ENCODE measurements at places on chromosomes 3 and 15. TPM values are rescaled to one million over a fixed set of nuclear protein-coding genes. Genes with fewer than 3 reads are reported as not detected.
A peak's percentile ranks its signal among the peaks of the same experiment; 100 is the strongest.

Gene CISH
- total RNA-seq = 4.4 TPM

Gene EPHA3
- 4.6 TPM for total RNA-seq

GRCh38 chr3:114456742-114457141 is 162.9 kb downstream of the TIGIT start:
- no peaks in the 10 kb centered on the region for H3K27me3 ChIP-seq
- no peak overlapping the region for H3K27ac ChIP-seq
- DNase-seq = no peak
- H3K4me3 ChIP-seq = no peak overlapping the region
- H3K36me3 ChIP-seq = no peaks in the 10 kb centered on the region
- peaks cover 6% of the 10 kb centered on the region for H3K4me1 ChIP-seq

- no peaks in the 10 kb centered on the region for H3K4me1 ChIP-seq
- DNase-seq = no peak
- H3K27ac ChIP-seq = no peak overlapping the region
- no peaks in the 10 kb centered on the region for H3K36me3 ChIP-seq
- no peaks in the 10 kb centered on the region for H3K27me3 ChIP-seq
- H3K4me3 ChIP-seq = no peak overlapping the region
These were observed 23.5 kb downstream of the OCA2 start for GRCh38 chr15:28075573-28075972.

DNA sequence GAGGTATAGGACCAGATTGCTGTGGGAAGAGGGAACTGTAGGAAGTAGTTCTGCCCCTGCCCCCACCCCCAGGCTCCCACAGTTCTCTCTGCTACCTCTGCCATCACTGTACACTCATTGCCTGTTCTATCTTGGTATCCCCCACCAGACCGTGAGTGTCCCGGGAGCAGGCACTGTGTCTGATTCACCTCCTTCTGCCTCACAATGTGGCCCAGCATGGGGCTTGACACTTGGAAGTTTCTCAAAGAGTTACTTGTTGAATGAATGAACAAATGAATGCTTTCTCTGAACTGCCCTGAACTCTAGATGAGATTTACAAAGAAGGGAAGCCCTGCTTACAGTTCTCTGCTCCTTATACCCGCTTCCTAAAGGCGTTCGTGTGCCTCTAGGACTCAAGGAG is 27.1 kb upstream of the PIK3CB start:
- H3K36me3 ChIP-seq = no peaks in the 10 kb centered on the region
- peaks cover 4% of the 10 kb centered on the region for H3K4me1 ChIP-seq
- DNase-seq = no peak
- H3K27ac ChIP-seq = peak overlapping the region; percentile 81
